ENCODE measurements at places on chromosomes 6 and 20. TPM values are rescaled to one million over a fixed set of nuclear protein-coding genes. Genes with fewer than 3 reads are reported as not detected.

The SLC35D3 gene
- total RNA-seq, result not detected

- no peak overlapping the region for H3K4me3 ChIP-seq
- H3K4me1 ChIP-seq, result no peaks in the 10 kb centered on the region
- H3K36me3 ChIP-seq, result peaks cover 3% of the 10 kb centered on the region
- no peak overlapping the region for H3K27ac ChIP-seq
Observed at GRCh38 chr6:16625291-16626265, 135.7 kb downstream of the ATXN1 start.

DNA sequence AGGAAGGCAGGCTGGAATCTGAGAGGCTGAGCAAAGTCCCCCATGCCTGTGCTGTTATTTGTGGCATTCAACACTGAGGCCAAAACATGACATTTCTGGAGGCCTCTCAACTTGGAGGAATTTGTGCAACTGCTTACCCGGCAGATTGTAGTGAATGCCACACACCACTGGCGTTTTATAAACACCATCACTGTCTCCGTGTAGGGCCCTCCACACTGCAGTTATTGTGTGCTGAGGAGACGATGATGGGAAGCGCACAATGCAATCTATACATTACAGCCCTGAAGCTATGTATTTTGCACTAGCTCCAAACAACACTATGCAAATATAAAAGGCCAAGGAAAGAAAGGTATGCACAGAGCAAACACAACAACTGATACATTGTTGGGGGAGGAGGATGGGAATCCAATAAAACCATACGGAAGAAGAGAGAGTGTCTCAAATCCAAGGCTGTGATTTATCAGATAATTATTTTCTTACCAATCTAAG is 106.5 kb downstream of the SMLR1 start:
- H3K4me3 ChIP-seq, result peak overlapping the region; percentile 35
- H3K36me3 ChIP-seq, result no peaks in the 10 kb centered on the region
- peaks cover 68% of the 10 kb centered on the region for H3K4me1 ChIP-seq
- H3K27me3 ChIP-seq, result no peaks in the 10 kb centered on the region
- peak overlapping the region; percentile 23 for H3K27ac ChIP-seq

- H3K4me3 ChIP-seq, result no peak overlapping the region
- peaks cover 8% of the 10 kb centered on the region for H3K4me1 ChIP-seq
- no peaks in the 10 kb centered on the region for H3K36me3 ChIP-seq
- no peak for DNase-seq
- H3K27ac ChIP-seq, result no peak overlapping the region
- no peaks in the 10 kb centered on the region for H3K27me3 ChIP-seq
Observed at GRCh38 chr6:73074175-73074574, 151.1 kb downstream of the KHDC1L start.

DNA sequence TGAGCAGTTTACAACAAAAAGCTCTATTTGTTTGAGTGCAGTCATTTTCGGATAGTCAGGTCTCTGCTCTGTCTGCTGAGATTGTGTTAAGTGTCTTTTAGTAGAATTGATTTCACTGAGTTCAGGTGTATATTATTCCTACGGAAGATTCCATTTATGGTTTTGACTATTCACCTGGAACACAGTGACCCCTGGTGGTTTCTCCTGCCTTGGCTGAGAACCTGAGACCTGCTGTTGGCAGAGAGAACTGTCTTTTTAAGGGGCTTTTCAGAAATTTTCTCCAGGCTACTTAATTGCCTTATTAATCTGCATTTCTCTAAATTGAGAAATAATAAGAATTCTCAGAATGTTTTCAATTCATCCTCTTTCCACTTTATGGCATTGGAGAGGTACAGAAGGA is 508.0 kb downstream of the TBC1D32 start:
- H3K4me3 ChIP-seq, result no peak overlapping the region
- no peak overlapping the region for H3K27ac ChIP-seq
- H3K27me3 ChIP-seq, result no peaks in the 10 kb centered on the region
- H3K4me1 ChIP-seq, result no peaks in the 10 kb centered on the region
- H3K36me3 ChIP-seq, result no peaks in the 10 kb centered on the region
- peak; percentile 73 for DNase-seq

DNA sequence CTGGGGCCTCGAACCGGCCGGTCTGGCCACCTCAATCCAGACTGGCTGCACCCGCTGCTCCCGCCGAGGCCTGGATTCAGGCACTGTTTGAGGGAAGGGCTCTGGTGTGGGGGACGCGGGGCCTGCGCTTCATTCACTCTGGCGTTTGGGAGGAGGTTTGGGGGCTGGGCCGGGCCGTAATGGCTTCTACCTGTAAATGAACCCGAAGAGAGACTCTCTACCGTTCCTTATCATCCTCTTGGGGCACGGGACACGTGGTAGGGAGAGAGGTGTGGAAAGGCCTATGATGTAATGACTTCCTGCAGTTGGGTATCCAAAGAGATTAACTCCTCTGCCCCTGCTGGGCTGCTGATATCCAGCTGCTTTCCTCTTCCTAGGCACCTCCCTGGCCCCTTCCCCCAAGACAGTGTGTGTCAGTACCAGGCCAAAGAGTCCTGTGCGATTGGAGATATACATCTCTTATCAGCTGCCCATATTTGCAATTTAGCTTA is 1.8 kb downstream of the FOXO3 start:
- peaks cover 68% of the 10 kb centered on the region for H3K36me3 ChIP-seq
- H3K27me3 ChIP-seq, result no peaks in the 10 kb centered on the region
- peak overlapping the region; percentile 93 for H3K27ac ChIP-seq
- peak overlapping the region; percentile 94 for H3K4me3 ChIP-seq
- H3K4me1 ChIP-seq, result peaks cover 28% of the 10 kb centered on the region
- peak; percentile 76 for DNase-seq

Data from Calu3 (cell line).